Occipital lobe (tissue), 3 donors: ENCODE measurements at places on chromosomes 13 and 19. TPM values are rescaled to one million over a fixed set of nuclear protein-coding genes. Genes with fewer than 3 reads are reported as not detected.
A peak's percentile ranks its signal among the peaks of the same experiment; 100 is the strongest.

DNA sequence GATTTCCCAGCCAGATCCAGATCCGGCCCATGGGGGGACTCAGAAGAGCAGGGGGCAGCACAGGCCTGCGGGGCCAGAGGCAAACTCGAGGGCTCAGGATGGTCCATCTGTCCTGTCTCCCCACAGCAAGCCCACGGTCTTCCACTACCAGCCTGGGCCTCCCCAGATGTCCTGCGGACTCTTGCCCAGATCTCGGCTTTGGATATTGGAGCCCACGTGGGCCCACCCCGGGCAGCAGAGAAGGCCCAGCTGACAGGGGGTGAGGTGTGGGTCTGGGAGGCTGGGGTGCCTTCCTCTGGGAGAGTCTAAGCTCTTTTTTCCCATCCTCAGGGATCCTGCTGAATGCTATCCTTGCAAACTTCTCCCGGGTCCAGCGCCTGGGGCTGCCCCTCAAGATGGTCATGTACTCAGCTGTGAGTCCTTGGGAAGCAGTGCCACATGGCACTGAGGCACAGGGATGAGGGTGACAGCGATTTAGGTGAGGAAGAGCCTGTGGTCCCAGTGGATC, 3.4 kb downstream of the ACP4 start:
- DNase-seq, result no peak

DNA sequence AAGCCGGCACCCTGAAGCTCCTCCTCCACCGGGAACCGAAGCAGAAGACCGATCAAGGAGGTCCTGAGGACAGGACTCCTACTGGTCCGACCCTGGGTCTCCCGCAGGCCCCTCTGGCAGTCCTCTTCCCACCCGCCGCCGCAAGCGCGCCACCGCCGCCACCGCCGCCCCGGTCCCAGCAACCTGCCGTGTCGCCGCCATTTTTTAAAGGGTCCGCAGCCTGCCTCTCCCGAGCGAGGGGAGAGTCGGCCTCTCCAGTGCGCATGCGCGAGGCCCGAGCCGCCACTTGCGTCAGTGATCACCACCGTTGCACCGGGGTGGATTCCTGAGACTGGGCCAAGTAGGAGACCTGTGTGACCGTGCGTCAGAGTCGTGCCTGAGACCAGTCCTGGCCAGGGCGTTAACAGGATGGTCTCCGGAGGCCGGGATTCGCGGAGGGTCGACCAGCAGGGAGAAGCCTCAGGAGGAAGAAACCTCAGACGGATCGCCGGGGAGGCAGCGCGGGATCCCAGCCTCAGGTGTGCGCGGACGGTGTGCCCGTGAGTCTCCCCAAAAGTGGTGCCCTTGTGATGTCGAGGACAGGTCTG, 51.6 kb downstream of the ZNF146 start:
- DNase-seq, result no peak

DNA sequence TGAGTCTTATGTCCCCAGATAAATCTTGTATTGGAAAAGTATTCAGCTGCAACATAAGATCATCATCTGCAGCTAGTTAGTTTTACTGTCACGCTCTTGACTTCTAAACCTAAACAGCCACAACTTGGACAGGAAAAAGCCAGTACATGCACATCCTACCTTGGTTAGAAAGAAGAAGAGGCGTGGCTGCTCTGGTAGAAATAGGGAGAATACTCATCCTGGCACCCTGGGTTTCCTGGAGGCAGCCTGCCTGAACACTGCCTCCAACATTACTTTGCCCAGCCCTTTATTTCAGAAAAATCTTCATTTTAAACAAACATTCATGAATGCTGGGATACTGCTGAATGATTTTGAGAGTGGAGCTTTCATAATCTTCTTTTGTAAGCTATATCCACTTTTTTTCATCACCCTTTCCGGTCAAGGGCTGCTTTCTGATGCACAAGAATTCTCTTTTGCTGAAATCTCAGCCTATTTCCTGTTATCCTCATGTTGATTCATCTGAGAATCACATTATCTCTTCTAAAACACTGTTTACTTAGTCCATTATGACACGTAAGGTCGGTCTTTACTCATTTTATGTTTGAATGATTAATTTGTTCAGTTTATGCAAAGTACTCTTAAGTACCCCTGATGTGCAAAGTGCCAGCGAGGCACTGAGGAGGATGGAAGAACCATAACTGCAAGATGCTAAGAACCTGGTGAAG, 55.2 kb downstream of the STARD13 start:
- no peak for DNase-seq

GRCh38 chr19:948842-949496, 23.1 kb downstream of the ARID3A start:
- no peak for DNase-seq

DNA sequence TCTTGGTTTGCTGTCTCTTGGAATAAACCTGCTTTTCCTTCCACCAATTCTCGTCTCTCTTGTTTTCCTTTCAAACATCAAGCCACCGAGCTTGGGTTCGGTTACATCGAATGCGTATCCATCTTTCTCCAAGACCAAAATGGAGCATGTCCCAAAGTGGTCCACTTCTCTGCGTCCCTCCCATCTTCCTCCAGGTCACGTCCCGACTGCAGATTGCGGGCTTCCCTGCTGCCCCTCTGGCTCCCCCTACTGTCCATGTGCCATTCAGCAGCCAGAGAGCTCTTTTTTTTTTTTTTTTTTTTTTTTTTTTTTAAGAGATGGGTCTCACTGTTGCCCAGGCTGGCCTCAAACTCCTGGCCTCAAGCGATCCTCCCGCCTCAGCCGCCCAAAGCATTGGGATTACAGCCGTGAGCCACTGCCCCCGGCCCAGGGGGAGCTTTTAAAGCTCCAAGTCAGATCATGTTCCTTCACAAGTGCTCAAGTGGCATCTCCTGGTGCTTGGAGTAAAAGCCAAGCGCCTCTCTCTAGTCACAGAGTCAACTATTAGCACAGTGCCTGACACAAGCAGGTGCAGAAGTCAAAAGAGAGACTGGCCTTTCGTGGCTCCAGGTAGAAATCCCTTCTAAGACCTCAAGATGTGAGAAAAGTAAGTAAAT, 10.0 kb downstream of the COL5A3 start:
- no peak for DNase-seq

DNA sequence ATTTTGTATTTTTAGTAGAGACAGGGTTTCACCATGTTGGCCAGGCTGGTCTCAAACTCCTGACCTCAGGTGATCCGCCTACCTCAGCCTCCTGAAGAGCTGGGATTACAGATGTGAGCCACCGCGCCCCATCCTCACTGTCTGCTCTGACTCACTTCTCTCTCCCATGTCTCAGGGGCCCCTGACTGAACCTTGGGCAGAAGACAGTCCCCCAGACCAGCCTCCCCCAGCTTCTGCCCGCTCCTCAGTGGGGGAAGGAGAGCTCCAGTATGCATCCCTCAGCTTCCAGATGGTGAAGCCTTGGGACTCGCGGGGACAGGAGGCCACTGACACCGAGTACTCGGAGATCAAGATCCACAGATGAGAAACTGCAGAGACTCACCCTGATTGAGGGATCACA, 5.0 kb downstream of the SIGLEC9 start:
- no peak for DNase-seq

DNA sequence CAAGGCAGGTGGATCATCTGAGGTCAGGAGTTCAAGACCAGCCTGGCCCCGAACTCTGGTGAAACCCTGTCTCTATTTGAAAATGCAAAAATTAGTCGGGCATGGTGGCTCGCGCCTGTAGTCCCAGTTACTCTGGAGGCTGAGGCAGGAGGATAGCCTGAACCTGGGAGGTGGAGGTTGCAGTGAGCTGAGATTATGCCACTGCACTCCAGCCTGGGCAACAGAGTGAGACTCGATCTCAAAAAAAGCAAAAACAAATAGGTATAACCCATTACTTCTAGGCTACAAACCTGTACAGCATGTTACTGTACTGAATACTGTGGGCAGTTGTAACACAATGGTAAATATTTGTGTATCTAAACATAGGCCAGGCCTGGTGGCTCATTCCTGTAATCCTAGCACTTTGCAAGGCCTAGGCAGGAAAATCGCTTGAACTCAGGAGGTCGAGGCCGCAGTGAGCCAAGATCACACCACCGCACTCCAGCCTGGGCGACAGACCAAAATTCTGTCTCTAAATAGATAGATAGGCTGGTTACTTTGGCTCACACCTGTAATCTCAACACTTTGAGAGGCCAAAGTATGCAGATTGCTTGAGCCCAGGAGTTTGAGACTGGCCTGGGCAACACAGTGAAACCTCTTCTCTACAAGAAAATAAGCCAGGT, 63.5 kb downstream of the MYO9B start:
- DNase-seq, result no peak

DNA sequence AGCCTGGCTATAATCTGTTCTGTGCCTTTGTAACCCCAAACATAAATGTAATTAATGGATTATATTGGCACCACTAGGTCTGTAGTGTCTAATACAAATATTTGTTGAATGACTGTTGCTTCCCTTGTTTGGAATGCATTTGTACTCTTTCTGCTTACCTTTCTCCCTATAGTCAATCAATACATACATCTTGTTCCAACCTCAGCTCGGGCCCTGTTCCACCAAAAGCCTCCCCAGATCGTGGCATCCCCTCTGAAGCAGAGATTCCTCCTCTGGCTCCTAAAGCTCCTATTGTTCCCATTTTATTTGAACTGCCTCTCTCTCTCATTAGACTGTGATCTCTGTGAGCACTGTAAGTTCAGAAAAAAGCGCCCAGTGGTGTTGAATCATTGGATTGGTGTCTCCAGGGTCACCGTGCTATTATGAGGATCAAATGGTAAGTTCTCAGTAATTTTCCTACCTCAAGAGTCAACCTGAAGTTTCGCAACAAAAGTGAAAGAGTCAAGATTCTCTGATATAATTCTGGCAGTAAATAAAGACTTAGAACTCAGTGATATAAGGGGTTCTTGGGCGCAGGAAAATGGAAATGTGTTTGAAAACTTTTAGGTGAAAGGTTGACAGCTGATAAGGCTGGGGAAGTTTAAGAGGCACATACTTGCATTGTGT, 151.5 kb downstream of the KLF5 start:
- DNase-seq, result no peak

DNA sequence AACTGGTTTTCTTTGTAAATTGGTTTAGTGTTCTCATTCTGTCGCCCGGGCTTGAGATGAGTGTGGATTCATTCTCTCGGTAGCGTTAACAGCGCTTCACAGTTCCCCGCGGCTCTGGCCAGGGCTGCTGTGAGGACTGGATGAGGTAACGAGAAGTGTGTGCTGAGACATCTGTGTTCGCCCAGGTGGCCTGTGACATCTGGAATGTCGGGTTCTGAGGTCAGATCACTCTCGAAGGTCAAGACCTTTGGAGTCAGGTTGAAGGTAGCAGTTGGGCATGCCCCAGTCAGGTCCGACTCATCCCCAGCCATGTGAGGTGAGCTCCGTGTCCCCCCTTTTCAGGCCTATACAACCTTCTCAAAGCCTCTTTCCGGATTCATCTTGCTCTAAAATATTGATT, 13.4 kb upstream of the TUBGCP3 start:
- no peak for DNase-seq

DNA sequence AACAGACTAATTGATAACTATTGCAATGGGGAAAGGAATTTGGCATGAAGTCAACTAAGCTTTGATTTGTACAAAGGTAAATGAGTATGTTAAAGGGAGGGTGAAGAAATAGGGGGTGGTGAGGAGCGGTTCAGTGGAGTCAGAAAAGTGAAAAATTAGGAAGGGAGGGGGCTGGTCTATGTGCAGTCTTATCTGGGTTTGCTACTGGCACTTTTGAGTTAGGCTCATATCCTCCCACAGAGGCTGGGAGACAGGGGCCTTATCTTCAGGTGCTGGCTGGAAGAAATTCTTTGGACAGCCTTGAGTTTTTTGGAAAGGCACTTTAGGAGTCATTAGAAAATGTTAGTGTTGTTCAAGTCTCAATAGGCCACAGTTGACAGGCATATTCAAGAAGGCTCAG, 11.1 kb downstream of the ZNF302 start:
- no peak for DNase-seq

GRCh38 chr13:78610381-78610883, 7.1 kb upstream of the POU4F1 start:
- DNase-seq, result no peak

- DNase-seq, result no peak
These were observed 515.0 kb upstream of the KLHL1 start for GRCh38 chr13:70623239-70623638.

- no peak for DNase-seq
These were observed 134.7 kb downstream of the MIPEP start for GRCh38 chr13:23754506-23754905.

- no peak for DNase-seq
These were observed 277.8 kb downstream of the FOXO1 start for GRCh38 chr13:40388617-40389016.

DNA sequence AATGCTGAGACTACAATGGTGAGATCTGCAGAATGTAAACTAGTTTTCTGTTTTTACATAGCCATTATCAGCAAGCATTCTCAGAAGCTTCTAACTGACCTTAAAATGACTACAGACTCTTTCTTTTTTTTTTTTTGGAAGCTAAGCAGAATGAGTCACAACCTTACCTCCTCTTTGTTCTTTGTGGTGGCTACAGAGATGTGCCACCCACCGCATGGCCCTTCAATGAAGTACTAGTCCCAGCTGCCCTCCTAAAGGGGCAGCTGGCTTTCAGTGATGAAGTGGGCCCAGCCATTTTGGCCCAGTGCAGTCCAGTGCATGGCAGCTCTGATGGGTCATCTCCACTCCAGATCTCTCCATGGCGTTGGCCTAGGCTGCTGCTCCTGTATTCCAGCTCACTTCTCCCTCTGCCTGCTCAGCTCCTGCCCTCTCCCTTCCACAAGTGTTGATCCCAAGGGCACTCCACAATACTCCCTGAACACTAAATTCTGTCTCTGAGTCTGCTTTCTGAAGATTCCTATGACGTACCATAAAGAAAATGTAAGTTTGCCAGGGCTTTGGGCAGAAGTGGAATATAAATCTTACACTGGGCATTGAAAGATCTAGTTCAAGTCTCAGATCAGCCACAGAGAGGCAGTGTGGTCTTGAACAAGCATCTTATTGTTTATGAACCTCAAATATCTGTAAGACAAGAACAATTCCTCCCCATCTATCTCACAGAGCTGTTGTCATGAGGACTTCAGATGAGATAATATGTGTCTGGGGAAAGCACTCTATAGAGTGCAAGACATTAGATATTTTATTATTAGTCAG, 85.6 kb downstream of the RXFP2 start:
- no peak for DNase-seq

DNA sequence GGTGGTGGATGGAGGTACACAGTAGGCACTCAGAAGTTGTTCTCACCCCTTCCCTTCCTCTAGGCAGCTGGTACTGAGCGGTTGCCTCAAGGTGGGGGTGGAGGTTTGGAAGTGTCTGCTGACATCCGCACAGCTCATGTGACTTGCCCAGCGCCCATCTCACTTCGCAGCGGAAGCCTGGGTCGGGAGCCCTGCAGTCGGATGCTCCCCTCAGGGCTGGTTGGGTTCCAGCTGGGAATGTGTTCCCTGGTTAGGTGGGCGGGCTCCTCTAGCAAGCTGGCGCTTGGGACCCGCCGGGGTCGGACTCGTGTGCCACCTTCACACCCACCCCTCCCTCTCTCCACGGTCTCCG, 10.2 kb downstream of the PPP1R37 start:
- DNase-seq, result peak; percentile 37

The NCR1 gene
- not detected for total RNA-seq

The GJB2 gene
- 3.1 TPM for total RNA-seq

The ZNF613 gene
- 11.4 TPM for total RNA-seq

The ZNF440 gene
- 20.9 TPM for total RNA-seq

The INSR gene
- 84.7 TPM for total RNA-seq

The KLF5 gene
- 2.2 TPM for total RNA-seq

The ZNF723 gene
- total RNA-seq, result not detected

The MYH14 gene
- 0.94 TPM for total RNA-seq
